ENCODE measurements at places on chromosomes 1 and 21. TPM values are rescaled to one million over a fixed set of nuclear protein-coding genes. Genes with fewer than 3 reads are reported as not detected.

GRCh38 chr1:31715087-31715872 is 11.5 kb upstream of the COL16A1 start:
- H3K36me3 ChIP-seq, result no peaks in the 10 kb centered on the region
- no peak overlapping the region for H3K4me3 ChIP-seq
- H3K27me3 ChIP-seq, result no peaks in the 10 kb centered on the region
- H3K4me1 ChIP-seq, result peaks cover 18% of the 10 kb centered on the region
- H3K27ac ChIP-seq, result no peak overlapping the region

GRCh38 chr21:42360317-42360716 is 6.0 kb downstream of the TFF1 start:
- no peak overlapping the region for H3K4me3 ChIP-seq
- H3K27ac ChIP-seq, result no peak overlapping the region
- DNase-seq, result no peak
- no peaks in the 10 kb centered on the region for H3K27me3 ChIP-seq
- H3K4me1 ChIP-seq, result no peaks in the 10 kb centered on the region
- H3K36me3 ChIP-seq, result no peaks in the 10 kb centered on the region

DNA sequence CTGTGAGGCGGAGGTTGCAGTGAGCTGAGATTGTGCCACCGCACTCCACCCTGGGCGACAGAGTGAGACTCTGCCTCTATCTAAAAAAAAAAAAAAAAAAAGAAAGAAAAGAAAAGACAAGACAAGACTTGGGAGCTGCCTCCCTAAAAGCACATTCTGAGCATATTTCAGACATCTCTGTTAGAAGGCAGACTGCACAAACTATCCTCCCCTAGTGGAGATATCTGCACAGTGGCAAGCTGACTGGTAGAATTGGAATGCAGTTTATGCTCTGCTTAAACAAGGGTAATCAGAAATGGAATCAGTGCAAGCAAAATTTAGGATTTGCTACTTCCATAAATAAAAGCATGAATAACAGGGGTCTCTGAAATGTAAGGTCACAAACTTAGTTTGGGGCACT is 31.8 kb downstream of the GNG4 start:
- H3K27ac ChIP-seq, result no peak overlapping the region
- no peak overlapping the region for H3K4me3 ChIP-seq
- no peaks in the 10 kb centered on the region for H3K27me3 ChIP-seq
- no peaks in the 10 kb centered on the region for H3K4me1 ChIP-seq
- no peak for DNase-seq

The DIPK1A gene
- polyA plus RNA-seq, result 29.1 TPM

The PDC gene
- polyA plus RNA-seq, result not detected

- no peak overlapping the region for H3K27ac ChIP-seq
- no peak overlapping the region for H3K4me3 ChIP-seq
- peaks cover under 1% of the 10 kb centered on the region for H3K4me1 ChIP-seq
- H3K36me3 ChIP-seq, result no peaks in the 10 kb centered on the region
These were observed 7.0 kb downstream of the COLGALT2 start for GRCh38 chr1:184030433-184031091.

The BRDT gene
- not detected for polyA plus RNA-seq

The CITED4 gene
- 20.1 TPM for polyA plus RNA-seq

- no peak overlapping the region for H3K27ac ChIP-seq
- no peaks in the 10 kb centered on the region for H3K27me3 ChIP-seq
- peaks cover 12% of the 10 kb centered on the region for H3K4me1 ChIP-seq
- H3K4me3 ChIP-seq, result no peak overlapping the region
These were observed 25.2 kb downstream of the ANP32E start for GRCh38 chr1:150210706-150211105.

DNA sequence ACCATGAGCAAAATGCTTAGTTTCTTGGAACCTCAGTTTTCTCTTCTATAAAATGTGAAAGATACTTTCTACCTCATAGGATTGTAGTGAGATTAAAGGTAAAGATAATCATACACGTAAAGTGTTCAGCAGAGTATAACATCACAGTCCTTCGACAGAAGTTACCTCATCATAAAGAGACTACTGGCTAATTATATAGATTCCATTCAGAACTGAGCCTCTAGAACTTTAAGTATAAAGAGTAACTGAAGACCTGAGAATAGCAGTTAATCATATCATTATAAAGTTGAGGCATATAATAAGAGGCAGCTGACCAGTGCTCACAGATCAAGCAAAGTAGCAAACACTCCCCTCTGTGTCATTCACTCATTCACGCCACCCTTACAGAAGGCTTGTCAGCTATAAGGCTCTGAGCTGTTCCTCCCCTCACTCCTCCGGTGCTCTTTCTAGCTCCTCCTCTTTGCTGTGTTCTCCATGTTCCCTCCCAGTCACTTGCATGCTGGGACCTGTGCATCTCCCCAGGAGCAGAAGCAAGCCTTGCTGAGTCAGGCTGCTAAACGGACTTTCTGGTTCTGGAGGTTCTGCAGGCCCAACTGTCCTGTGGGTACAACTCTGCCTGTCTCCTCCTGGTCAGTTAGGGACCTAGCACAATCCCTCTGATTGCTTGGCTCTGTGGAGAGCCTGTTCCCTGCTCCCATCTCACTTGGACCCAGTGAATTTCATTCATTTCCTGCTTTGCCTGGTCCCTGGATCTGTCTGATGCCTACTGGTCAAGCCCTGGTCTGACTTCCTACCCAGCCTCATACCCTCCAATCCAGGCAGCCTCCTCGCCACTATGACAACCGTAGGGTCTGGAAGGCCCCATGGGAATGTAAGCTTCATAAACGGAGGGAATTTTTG is 28.3 kb upstream of the LY9 start:
- H3K36me3 ChIP-seq, result no peaks in the 10 kb centered on the region
- peaks cover 18% of the 10 kb centered on the region for H3K4me1 ChIP-seq
- DNase-seq, result peak; percentile 31
- H3K4me3 ChIP-seq, result peak overlapping the region; percentile 57

DNA sequence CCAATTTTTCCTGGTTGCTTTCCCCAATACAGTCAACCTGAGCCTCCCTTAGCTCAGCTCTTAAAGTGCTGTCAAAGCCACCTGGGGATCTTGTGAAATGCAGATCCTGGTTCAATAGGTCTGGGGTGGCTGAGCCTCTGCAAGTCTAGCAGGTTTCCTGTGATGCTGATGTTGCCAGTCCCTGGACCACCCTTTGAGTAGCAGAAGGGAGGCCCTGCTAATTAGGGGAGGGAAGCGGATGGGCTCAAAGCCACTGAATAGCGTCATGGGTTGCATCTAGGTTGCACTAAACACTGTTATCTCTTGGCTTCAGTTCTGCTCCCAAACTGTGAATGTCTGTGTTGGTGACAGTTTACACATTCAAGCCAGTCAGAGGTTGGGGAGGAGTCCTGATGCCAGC is 127.2 kb downstream of the KAZN start:
- H3K4me3 ChIP-seq, result no peak overlapping the region
- no peak for DNase-seq
- no peak overlapping the region for H3K27ac ChIP-seq

The HEYL gene
- polyA plus RNA-seq, result 0.23 TPM

DNA sequence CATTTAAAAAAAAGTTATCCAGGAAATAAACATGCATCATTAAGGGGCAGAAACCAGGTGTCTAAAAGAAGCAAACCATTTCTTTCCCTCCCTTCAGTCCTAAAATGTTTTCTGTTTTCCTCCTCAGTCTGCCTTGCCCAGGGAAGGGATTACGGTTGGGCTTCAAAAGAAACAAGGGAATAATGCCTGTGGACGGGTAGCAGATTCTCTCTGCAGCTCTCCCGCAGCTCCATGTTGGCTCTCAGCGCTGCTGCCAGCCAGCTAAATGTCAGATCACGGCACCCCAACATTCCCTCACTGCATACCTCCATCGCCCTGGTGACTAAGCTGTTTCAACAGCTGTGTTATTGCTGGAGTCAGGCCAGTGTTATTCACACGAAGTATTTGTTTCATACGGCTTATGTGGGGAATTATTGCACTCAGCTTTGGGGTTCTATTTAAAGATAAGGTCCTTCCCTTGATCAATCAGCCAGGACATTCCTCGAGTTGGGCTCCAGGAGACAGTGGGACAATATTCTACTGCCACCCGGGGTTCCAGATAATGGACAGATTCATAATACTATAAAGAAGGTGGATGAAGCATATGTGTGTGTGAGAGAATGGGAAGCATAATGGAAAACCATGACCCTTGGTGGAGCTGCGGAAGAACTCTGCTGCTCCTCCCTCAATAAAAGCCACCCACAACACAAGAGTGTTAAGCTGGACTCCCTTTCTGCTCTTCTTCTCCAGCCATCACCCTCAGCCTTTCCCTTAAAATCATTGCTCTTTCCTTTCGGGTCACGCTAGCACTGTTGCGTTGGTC is 58.2 kb downstream of the WLS start:
- no peaks in the 10 kb centered on the region for H3K36me3 ChIP-seq
- no peak overlapping the region for H3K4me3 ChIP-seq
- H3K27ac ChIP-seq, result no peak overlapping the region

The CNKSR1 gene
- polyA plus RNA-seq, result 1.1 TPM

DNA sequence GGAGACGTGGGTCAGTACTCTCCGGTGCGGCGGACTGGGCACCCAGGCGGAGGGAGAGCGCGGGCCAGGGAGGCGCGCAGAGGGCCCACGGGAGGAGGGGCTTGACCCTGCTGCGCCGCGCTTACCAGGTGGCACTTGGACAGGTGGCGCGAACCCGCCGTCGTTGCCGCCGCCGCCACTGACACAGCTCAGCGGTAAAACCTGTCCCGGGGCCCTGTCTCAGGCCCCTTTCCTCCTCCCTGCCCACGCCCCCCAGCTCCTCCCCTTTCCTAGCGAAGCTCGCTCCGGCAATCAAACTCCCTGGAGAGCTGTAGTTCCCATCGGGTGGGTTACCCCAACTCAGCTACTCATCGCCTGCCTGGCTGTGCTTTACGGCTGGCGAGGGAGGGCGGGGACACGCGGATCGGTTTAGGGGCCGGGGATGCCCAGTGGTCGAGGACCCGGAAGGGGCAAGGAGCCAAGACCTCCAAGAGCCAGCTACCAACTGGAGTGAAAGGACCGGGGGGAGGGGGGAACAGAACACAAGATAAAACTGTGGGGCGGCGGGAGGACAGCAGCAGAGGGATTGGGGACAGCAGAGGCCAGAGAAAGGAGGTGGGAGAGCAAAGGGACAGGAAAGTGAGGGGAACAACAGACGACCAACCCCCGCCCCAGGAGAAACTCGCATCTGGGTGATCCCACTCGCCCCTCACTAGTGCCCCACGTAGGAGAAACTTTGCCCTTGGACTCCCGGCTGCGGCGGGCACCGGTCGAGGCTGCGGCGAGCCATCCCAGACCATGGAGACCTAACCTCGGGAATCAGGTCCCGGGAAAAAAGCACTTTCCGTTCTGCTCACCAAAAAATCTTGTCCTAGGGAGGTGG is 2.9 kb downstream of the GFI1 start:
- H3K4me1 ChIP-seq, result peaks cover 38% of the 10 kb centered on the region
- peak; percentile 26 for DNase-seq

GRCh38 chr1:57485643-57486042 is 61.8 kb upstream of the DAB1 start:
- no peaks in the 10 kb centered on the region for H3K4me1 ChIP-seq
- no peaks in the 10 kb centered on the region for H3K36me3 ChIP-seq
- no peak overlapping the region for H3K27ac ChIP-seq
- DNase-seq, result no peak

DNA sequence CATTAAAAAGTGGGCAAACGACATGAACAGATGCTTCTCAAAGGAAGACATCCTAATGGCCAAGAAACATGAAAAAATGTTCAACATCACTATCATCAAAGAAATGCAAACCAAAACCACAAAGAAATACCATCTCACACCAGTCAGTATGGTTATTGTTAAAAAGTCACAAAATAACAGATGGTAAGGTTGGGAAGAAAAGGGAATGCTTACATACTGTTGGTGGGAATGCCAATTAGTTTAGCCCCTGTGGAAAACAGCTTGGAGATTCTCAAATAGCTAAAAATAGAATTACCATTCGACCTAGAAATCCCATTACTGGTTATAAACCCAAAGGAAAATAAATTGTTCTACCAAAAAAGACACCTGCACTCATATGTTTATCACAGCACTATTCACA is 369.4 kb downstream of the KCNH1 start:
- H3K4me1 ChIP-seq, result no peaks in the 10 kb centered on the region
- H3K36me3 ChIP-seq, result no peaks in the 10 kb centered on the region
- no peak for DNase-seq
- no peak overlapping the region for H3K4me3 ChIP-seq

The CTSE gene
- polyA plus RNA-seq, result not detected

GRCh38 chr1:17596651-17597509 is 57.4 kb downstream of the ARHGEF10L start:
- no peak overlapping the region for H3K4me3 ChIP-seq
- H3K4me1 ChIP-seq, result no peaks in the 10 kb centered on the region
- no peak overlapping the region for H3K27ac ChIP-seq

The PEA15 gene
- 7.6 TPM for polyA plus RNA-seq

The KMO gene
- 0.37 TPM for polyA plus RNA-seq

The S100A1 gene
- not detected for polyA plus RNA-seq

- no peaks in the 10 kb centered on the region for H3K36me3 ChIP-seq
- H3K4me1 ChIP-seq, result peaks cover 46% of the 10 kb centered on the region
- H3K27me3 ChIP-seq, result no peaks in the 10 kb centered on the region
These were observed 35.6 kb downstream of the ADARB1 start for GRCh38 chr21:45109831-45110492.

DNA sequence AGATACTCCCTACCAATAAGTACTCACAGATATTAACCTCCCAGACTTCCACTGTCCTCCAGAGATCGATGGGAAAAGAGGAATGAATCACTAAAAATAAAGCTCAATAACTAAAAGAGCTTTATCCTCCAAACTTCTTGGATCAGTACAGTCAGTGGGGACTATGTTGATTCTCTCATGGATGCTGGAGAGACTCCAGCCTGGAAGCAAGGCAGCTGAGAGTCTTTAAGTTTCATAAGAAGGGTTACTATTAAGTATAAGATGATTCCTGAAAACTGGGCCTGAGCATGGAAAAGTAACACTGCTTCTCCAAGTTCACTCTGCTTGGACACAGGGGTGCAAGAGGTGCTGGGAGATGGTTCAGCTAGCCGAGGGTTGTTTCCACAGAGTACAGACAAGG is 6.2 kb upstream of the DDR2 start:
- H3K4me3 ChIP-seq, result no peak overlapping the region
- H3K36me3 ChIP-seq, result no peaks in the 10 kb centered on the region
- no peaks in the 10 kb centered on the region for H3K27me3 ChIP-seq
- no peak for DNase-seq
- no peak overlapping the region for H3K27ac ChIP-seq

DNA sequence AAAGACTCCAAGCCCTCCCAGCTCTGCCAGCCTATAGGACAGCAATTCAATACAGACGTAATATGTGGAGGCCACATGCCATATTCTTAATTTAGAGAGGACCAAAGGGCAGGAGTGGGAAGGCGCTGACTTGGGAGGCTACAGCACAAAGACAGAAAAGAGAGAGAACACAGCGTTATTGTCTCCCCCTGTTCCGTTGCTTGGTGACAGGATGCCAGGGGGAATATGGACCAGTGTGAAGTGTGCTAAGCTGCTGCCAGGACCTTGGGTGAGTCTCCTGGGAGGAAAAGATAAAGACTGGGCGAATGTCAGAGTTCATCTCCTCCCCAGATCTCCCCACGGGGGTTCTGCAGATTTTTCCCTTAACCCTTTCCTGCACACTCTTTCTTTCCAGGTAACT is 102.1 kb upstream of the ADAR start:
- H3K4me1 ChIP-seq, result no peaks in the 10 kb centered on the region
- H3K27me3 ChIP-seq, result peaks cover 3% of the 10 kb centered on the region
- H3K27ac ChIP-seq, result no peak overlapping the region
- no peaks in the 10 kb centered on the region for H3K36me3 ChIP-seq
- H3K4me3 ChIP-seq, result no peak overlapping the region

- no peaks in the 10 kb centered on the region for H3K4me1 ChIP-seq
- H3K27ac ChIP-seq, result no peak overlapping the region
- no peak overlapping the region for H3K4me3 ChIP-seq
- no peak for DNase-seq
These were observed 6.2 kb downstream of the DNMT3L start for GRCh38 chr21:44255511-44255981.

GRCh38 chr1:67537667-67538018 is 107.4 kb upstream of the SERBP1 start:
- no peak overlapping the region for H3K27ac ChIP-seq
- H3K4me3 ChIP-seq, result no peak overlapping the region
- H3K4me1 ChIP-seq, result no peaks in the 10 kb centered on the region
- H3K27me3 ChIP-seq, result no peaks in the 10 kb centered on the region
- no peaks in the 10 kb centered on the region for H3K36me3 ChIP-seq

The FNDC5 gene
- not detected for polyA plus RNA-seq
